ENCODE measurements at places on chromosomes 2 and 18.

GRCh38 chr2:191166111-191166755 is 15.4 kb upstream of the STAT4 start:
- DNase-seq, result no peak

GRCh38 chr2:222436040-222436413 is 11.7 kb downstream of the SGPP2 start:
- DNase-seq, result no peak

DNA sequence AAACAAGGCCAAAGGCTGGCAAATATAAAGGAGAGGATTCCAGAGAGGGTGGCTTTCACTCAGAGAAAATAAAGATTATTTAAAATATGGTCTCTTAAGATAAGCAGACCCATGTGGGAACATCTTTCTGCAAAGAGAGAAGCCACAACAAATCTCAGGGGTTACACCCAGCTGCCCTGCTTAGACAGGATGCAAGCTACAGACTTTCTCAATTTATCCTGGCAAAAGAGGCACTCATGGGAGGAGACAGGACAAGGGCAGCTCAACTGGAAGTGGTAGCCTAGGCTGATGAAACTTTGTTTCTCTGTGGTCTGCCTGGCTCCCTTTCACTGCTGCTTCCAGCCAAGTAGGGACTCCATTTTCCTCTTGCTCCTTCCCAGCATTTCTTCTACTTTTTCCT is 25.9 kb upstream of the SULT1C4 start:
- DNase-seq, result no peak

- DNase-seq, result no peak
Measured at GRCh38 chr2:238158018-238158508, 707 bp upstream of the ERFE start.

- no peak for DNase-seq
Measured at GRCh38 chr2:72415781-72416475, 268.3 kb upstream of the CYP26B1 start.

DNA sequence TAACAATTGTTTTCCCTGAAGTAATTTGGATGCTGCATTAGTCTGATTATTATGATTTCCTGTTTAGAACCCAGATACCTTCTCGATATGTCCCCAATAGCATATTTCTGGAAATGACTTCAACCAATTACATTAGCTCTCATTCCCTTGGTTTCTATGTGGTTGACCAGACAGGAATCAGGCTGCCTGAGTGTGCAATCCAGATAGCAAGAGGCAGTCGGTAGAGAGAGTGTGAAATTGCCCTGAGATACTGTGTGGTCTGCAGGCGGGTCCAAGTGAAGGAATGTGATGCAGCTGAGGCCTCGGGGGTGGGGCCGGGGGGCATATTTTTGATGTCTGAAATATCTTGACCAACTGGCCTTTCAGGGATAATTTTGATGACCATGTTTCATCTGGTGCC is 143.9 kb upstream of the ITGA6 start:
- no peak for DNase-seq
